ENCODE measurements at places on chromosomes 7 and 10. TPM values are rescaled to one million over a fixed set of nuclear protein-coding genes. Genes with fewer than 3 reads are reported as not detected.
A peak's percentile ranks its signal among the peaks of the same experiment; 100 is the strongest.

DNA sequence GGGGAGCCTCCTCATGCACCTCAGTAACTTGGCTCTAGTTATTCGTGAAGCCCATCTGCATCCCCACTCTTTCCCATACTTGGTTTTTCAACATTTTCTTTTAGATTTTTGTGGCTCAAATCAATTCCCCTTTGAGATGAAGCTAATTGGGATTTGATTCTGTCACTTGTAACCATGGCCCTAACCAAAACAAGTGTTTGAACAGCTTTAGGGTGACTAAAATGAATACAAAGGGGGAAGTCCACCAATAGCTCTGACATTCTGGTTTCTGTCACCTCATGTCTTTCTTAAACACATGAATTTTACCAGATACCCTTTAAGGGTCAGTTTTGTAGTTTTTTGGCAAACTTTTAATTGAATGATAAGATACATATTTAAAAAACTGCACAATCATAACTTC is 87.0 kb downstream of the PCGF5 start:
- H3K4me3 ChIP-seq: no peak overlapping the region
- no peaks in the 10 kb centered on the region for H3K36me3 ChIP-seq
- no peak overlapping the region for H3K27ac ChIP-seq
- no peaks in the 10 kb centered on the region for H3K27me3 ChIP-seq

CYP2C19 gene
- 135 TPM for total RNA-seq

PTF1A gene
- total RNA-seq: not detected

TDRD1 gene
- total RNA-seq: not detected

SEMA3D gene
- not detected for total RNA-seq

CBLL1 gene
- 5.2 TPM for total RNA-seq

OGDHL gene
- 26.8 TPM for total RNA-seq

DNA sequence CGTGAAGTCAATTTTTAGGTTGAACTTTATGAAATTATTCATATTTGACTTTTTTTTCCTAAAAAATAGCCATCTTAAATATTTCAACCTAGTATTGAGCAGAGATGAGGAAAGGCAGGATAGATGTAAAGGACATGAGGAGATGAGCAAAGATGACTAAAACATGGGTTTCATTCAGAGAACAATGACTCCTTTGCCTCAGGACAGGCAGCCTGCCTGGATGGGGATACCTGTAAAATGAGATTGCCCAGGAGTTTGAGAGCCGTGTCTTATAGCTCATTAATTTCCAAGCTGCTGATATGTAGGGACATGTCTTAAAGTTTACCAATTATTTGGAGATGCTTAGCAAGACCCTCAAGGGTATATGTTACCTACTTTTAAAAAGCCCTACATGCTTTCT is 243.8 kb upstream of the MDFIC start:
- H3K4me1 ChIP-seq: no peaks in the 10 kb centered on the region
- no peak overlapping the region for H3K4me3 ChIP-seq
- H3K27me3 ChIP-seq: no peaks in the 10 kb centered on the region
- no peak overlapping the region for H3K27ac ChIP-seq
- DNase-seq: no peak

- H3K36me3 ChIP-seq: no peaks in the 10 kb centered on the region
- no peak overlapping the region for H3K27ac ChIP-seq
- no peaks in the 10 kb centered on the region for H3K27me3 ChIP-seq
- no peaks in the 10 kb centered on the region for H3K4me1 ChIP-seq
Observed at GRCh38 chr7:130723784-130724183, 10.2 kb downstream of the KLF14 start.

DNA sequence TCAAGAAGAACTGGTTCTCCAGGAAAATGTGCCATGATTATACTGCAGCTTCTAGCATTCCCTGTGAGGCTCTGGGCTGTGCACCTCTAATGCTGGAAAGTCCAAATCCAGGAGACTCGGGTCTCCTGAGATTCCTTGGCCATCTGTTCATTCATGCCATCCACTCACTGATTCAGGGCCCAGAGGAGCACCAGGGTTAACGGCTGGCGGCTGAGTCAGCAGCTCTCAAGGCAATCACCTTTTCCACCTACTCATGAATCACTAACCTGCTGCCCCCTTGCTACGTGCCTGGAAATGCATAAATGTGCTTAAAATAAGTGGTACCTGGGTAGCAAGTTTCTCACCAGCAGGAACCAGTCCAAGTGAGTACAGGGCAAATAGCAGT is 132.7 kb downstream of the KCNMA1 start:
- H3K4me1 ChIP-seq: peaks cover 17% of the 10 kb centered on the region
- H3K27me3 ChIP-seq: no peaks in the 10 kb centered on the region
- H3K36me3 ChIP-seq: no peaks in the 10 kb centered on the region
- no peak overlapping the region for H3K4me3 ChIP-seq
- no peak for DNase-seq

DNA sequence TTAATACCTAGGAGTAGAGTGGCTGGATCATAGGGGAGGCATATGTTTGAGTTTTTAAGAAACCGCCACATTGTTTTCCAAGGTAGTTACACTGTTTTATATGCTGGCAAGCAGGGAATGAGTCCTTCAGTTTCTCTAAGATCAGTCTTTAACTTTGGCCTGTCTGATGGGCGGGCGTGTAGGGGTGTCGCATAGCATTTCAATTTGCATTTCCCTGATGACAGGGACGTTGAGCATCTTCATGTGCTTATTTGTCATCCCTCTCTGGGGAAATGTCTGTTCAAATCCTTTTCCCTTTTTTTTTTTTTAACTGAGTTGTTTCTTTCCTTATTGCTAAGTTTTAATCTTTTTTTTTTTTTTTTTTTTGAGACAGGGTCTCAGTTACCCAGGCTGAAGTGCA is 9.8 kb downstream of the MTG1 start:
- peaks cover 95% of the 10 kb centered on the region for H3K36me3 ChIP-seq
- H3K4me3 ChIP-seq: no peak overlapping the region
- no peaks in the 10 kb centered on the region for H3K27me3 ChIP-seq
- DNase-seq: no peak
- no peaks in the 10 kb centered on the region for H3K4me1 ChIP-seq
- no peak overlapping the region for H3K27ac ChIP-seq

DNA sequence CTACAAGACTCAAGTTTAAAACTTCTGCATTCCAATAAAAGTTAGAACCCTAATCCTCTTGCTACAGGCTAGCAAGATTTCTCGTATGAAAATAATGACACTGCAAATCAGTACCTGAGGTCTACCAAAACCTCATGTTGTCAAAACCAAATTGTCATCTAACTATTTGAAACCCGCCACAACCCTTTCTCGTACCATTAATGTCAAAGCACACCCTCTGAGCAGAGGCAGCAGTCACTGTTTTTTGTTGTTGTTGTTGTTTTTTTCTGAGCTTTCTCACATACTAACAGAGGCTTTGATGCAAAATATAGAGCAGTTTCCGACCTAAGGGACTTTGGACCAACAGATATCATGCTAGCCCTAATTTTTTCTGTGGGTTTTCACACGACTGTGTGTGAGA is 563.9 kb upstream of the C7orf33 start:
- H3K27ac ChIP-seq: no peak overlapping the region
- no peaks in the 10 kb centered on the region for H3K36me3 ChIP-seq
- DNase-seq: no peak

- H3K27ac ChIP-seq: no peak overlapping the region
- H3K27me3 ChIP-seq: no peaks in the 10 kb centered on the region
- H3K4me1 ChIP-seq: no peaks in the 10 kb centered on the region
- H3K36me3 ChIP-seq: no peaks in the 10 kb centered on the region
Observed at GRCh38 chr7:129282865-129283264, 58.0 kb downstream of the AHCYL2 start.

DNA sequence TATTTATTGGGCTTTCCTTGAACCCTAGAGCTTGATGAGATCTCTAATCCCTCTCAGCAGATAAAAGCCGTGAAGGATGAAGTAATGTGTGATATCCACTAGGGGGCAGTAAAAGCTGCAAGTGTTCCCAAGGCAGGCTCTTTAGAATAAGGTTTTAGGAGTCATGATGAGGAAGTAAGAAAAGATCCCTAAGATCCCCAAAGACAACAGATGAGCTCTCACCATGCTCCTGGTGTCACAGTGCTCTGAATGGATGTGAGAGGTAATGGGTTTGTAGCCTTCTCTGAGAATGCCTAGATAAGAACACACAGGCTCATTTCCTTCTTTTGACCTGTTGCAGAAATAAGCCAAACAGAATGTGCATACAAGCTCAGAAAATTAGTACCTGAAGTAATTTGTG is 70.4 kb upstream of the ITPRID1 start:
- no peaks in the 10 kb centered on the region for H3K27me3 ChIP-seq
- H3K36me3 ChIP-seq: no peaks in the 10 kb centered on the region
- H3K4me1 ChIP-seq: no peaks in the 10 kb centered on the region
- DNase-seq: no peak
- H3K4me3 ChIP-seq: no peak overlapping the region

DNA sequence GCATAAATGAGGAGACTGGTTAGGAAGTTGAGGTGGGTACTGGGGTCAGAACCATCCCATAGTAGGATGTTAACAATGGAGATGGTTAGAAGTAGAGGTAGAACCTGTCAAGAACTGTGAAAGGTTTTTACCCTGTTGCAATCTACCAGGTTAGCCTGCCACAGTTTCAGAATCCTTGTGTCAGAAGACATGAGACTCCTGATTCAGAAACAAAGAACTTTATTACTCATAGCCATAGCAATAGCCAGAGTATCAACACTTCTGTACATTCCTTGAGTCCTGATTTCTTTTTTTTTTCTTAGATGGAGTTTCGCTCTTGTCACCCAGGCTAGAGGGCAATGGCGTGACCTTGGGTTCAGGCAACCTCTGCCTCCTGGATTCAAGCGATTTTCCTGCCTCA is 200.9 kb downstream of the GRM3 start:
- no peaks in the 10 kb centered on the region for H3K36me3 ChIP-seq
- H3K27me3 ChIP-seq: no peaks in the 10 kb centered on the region
- H3K4me3 ChIP-seq: no peak overlapping the region
- H3K27ac ChIP-seq: no peak overlapping the region
- H3K4me1 ChIP-seq: no peaks in the 10 kb centered on the region
- no peak for DNase-seq

SEMA3A gene
- 4.1 TPM for total RNA-seq

DNA sequence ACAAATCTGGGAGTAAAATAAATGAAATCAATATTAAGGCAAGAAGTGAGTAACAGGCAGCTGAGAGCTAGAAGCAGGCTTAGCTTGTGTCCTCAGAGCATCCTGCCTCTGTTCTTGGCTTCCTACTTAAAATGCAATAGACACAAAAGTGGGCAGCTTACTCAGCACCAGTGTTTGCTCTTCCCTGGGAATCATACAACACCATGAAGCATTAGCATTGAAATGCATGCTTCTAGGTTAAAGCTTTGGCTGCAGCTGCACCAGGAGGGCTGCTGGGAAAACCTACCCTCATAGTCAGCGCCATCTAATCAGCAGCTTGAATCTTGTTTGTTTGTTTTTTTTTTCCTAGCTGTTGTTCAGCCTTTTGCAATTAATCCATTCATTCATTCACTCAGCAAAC is 104.2 kb upstream of the VWC2 start:
- no peaks in the 10 kb centered on the region for H3K4me1 ChIP-seq
- no peaks in the 10 kb centered on the region for H3K27me3 ChIP-seq
- no peak overlapping the region for H3K4me3 ChIP-seq
- no peak for DNase-seq

AMPH gene
- 12.8 TPM for total RNA-seq

DNA sequence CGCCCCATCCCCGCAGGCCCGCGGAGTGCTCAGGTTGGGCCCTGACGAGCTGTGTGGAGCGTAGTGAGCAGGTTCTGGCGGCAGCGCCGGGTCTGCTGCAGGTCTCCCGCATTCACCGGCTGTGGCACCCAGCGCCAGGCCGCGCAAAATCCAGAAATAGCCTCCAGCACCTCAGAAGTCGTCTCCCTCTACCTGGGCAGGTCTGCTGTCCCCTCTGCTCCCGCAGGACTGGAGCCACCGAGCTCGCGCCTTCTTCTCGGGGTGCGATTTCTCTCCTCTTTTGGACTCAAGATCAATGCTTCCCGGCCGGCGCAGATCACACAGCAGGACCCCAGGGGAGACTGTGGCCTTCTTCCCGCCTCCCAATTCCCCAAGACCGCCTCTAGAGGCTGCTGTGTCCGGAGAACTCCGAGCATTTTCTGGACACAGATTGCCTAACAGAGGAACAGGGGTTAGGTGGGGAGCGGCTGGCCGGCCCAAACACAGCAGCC is 8.4 kb downstream of the TLX1 start:
- no peak overlapping the region for H3K27ac ChIP-seq
- H3K36me3 ChIP-seq: no peaks in the 10 kb centered on the region
- no peak overlapping the region for H3K4me3 ChIP-seq
- H3K4me1 ChIP-seq: peaks cover 42% of the 10 kb centered on the region
- H3K27me3 ChIP-seq: peaks cover 98% of the 10 kb centered on the region

GRCh38 chr7:727806-728460 is 852 bp upstream of the PRKAR1B start:
- H3K4me3 ChIP-seq: peak overlapping the region; percentile 94
- no peak for DNase-seq
- peaks cover 41% of the 10 kb centered on the region for H3K4me1 ChIP-seq
- H3K36me3 ChIP-seq: peaks cover 33% of the 10 kb centered on the region
- H3K27ac ChIP-seq: peak overlapping the region; percentile 89
- no peaks in the 10 kb centered on the region for H3K27me3 ChIP-seq

DNA sequence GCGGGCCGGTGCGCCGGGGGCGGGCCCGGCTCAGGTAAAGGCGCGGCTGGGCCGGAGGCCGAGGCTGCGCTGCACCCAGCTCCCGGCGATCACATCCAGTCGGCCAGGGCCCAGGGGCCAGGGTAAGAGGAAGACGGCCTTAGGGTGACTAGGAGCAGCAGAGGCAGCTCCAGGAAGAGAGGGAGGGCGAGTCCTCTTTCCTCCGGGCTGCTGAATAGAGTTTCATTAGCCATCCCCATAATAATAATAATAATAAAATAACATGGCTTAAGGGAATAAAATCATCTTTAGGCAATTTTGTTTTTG is 44.8 kb upstream of the CDK1 start:
- H3K27ac ChIP-seq: peak overlapping the region; percentile 87
- H3K27me3 ChIP-seq: peaks cover 7% of the 10 kb centered on the region
- peak; percentile 78 for DNase-seq
- peak overlapping the region; percentile 68 for H3K4me3 ChIP-seq
- H3K36me3 ChIP-seq: no peaks in the 10 kb centered on the region
- H3K4me1 ChIP-seq: peaks cover 26% of the 10 kb centered on the region

DNA sequence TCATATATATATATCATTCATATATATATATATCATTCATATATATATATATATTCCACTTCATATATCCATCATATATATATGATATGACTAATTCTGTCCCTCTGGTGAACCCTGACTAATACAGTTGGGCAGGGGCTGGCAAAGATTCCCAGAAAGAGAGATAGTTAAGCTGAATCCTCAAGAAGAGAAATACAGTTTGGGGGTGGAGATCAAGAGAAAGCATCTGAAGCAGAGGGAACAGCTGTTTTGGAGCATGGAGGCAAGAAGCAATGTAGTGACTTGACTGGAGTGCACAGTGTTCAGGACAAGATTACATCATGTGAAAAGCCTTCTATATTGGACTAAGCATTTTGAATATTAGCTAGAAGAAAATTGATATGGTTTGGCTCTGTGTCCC is 540.7 kb downstream of the MAGI2 start:
- no peaks in the 10 kb centered on the region for H3K4me1 ChIP-seq
- no peak overlapping the region for H3K4me3 ChIP-seq
- no peaks in the 10 kb centered on the region for H3K36me3 ChIP-seq
- no peak overlapping the region for H3K27ac ChIP-seq
- no peak for DNase-seq

BRAF gene
- 24.0 TPM for total RNA-seq

GRCh38 chr10:128437786-128438345 is 311.6 kb upstream of the MKI67 start:
- H3K27me3 ChIP-seq: peaks cover 9% of the 10 kb centered on the region
- H3K4me3 ChIP-seq: no peak overlapping the region
- no peaks in the 10 kb centered on the region for H3K36me3 ChIP-seq
- H3K27ac ChIP-seq: no peak overlapping the region
- no peaks in the 10 kb centered on the region for H3K4me1 ChIP-seq

UFSP1 gene
- not detected for total RNA-seq

SLC39A12 gene
- not detected for total RNA-seq
